ENCODE measurements at places on chromosomes 2 and 18.

DNA sequence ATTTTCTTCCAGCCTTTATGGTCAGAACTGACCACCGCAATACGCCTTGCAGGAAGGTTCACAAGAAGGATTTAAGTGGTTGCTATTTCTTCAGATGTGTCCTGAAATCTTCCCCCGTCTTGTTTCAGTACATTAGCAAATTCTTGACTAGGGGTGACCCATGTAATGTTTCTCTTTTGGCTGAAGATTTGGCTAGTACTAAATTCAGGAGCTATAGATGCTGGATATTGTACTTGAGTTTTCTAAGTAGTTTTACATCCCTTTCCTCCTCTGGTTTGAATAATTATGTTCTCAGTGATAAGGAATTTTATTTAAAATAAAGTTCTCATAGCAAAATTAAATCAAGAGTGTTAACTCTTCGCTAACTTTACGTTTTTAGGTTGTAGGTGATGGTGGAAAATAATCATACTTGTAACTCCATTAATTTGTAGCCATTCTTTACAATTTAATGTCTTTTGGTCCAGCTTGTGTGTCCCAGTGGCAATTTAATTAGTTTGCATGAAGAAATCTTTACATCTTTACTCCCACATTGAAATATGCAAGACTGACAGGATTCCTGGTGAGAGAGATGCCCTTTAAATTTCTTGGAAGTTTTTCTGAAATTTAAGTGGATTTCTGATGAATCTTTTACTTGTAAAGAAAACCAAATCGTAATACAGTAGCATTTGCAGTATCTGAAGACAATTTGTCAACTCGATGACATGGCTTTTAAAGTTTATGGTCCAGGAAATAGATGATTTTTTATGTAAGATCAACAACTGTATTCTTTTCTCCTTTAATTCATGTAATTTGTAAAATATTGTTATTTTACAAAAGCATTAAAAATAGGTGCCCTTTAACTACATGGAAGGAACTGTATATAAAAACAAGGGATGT lies 2.8 kb downstream of the PHLPP1 start:
- DNase-seq = no peak

DNA sequence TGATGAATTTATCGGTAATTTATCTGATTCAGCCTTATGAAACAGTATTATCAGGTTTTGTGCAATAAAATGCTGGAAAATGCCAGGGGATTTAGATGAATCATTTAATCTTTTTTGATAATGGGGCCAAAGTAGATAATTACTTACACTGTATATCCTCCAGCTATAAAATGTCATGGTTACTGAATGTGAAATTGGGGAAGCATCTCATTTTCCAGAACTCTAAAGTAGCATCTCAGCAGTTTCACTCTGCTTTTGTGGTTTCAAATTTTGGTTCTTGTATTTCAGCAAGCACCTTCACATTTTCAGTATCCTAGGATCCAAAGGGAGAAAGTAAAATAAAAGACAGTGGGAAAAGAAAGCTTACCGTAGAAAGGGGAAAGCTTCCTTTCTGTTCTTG lies 12.8 kb downstream of the ANKRD62 start:
- DNase-seq = no peak

- DNase-seq = no peak
These were observed 53.2 kb downstream of the BMPR2 start for GRCh38 chr2:202429164-202429980.

GRCh38 chr2:223247136-223247535 lies 195.1 kb downstream of the KCNE4 start:
- DNase-seq = peak; percentile 36

GRCh38 chr2:222604749-222605515 lies 51.0 kb downstream of the FARSB start:
- no peak for DNase-seq

GRCh38 chr2:239225371-239225851 lies 175.4 kb downstream of the HDAC4 start:
- DNase-seq = no peak

- DNase-seq = no peak
These were observed 216.9 kb upstream of the REV1 start for GRCh38 chr2:99706735-99707134.

DNA sequence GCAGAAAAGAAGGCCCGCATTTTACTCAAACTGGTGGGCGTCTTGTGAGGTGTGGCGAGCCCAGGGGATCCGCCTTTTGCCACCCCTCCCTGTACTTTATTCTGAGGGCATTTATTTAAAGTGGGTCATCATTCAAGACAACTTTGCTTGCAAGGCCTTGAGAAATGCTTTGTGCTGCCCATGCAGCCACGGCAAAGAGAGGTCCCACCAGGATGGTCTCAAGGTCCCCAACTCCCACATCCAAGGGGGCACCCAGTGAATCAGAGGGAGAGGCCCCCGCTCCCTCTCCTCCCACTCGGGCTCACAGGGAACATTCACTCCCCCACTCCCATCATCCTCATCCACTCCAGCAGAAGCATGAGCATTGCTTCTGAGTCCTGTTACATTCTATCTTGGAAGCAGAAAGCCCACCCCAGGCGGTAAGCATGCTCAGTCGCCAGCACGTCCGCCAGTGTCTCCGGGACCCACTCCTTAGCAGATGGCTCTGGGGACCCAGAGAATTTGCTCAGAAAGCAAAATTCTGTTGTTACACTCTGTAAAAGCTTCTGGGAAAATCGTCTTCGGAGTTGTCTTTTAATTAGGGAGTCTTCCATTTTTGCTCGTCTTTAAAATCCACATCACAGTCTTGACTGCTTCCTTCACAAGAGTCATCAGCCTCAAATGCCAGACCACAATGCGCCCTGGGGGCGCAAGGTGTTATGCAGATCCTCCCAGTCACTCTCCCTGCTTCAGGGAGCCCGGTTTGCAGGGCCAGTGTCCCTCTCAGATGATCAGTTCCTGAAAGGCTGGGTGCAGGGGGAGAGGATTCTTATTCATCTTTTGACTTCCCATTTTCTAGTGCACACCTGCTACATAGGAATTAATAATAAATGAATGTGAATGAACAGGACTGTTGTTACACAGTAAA lies 99.4 kb upstream of the NCK2 start:
- DNase-seq = no peak

DNA sequence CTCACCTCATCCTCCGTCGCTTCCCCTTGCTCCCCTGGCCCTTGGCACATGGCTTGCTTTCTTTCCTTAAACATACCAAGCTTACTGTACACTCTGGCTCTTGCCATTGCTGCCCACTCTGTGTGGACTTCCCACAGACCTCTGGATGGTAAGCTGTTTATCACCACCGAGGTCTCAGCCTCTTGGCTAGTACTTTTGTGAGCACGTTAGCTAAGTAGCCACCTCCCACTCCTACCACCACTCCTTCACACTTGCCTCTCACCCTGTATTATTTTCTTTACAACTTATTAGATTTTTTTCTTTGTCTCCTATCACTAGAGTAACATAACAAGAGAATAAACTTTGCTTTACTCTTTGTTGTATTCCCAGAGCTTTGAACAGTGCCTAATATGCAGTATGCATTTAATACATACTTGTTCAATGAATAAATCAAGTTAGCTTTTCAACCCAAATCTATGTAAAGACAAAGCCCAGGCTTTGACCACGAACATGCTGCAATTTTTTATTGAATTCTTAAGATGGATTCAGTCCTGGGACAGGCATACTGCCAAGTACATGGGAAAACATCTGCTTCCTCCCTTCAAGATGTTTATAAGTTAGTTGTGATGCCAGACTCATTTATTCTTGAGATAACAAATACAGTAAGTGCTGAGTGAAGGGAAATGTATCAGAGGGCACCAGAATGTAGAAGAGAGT lies 25.0 kb upstream of the MSGN1 start:
- no peak for DNase-seq
